GM23248 (cell line): ENCODE measurements at places on chromosomes 1 and 21. TPM values are rescaled to one million over a fixed set of nuclear protein-coding genes. Genes with fewer than 3 reads are reported as not detected.

DNA sequence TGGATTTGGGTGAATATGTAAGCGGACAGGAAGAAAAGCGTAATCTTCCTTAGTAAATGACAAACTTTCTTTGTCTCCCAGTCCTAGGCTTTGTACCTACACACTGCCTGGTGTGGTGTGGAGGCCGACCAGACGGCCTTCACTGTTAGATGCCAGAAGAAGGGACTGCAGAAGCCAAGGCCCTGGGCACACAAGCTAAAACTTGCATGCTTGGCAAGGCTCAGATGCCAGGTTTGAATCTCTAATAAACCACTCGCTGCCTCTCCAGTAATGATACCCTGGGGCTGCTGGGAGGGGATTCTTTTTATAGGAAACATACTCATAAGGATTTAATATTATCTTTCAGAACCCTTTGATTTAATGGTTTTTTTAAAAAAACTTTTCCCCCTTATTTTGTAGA lies 263.8 kb downstream of the PTPRC start:
- DNase-seq = no peak

DNA sequence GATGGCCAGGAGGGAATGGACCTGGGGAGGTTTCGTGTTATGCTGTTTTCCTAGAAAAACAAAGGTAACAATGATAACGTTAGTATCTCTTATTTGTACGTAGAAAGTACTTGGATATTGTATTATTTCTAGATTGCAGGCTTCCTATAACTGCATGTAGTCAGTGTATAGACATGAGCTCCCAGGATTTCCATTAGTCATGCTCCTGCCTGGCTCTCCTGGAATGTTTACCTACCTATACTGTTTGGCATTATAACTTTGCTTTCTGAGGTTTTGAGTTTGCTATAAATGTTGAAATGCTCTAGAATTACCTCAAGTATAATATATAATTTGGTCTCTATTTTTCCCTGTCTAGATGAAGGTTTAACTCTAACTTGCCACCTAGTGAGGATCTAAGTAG lies 66.1 kb downstream of the TTC3 start:
- DNase-seq = no peak

DNA sequence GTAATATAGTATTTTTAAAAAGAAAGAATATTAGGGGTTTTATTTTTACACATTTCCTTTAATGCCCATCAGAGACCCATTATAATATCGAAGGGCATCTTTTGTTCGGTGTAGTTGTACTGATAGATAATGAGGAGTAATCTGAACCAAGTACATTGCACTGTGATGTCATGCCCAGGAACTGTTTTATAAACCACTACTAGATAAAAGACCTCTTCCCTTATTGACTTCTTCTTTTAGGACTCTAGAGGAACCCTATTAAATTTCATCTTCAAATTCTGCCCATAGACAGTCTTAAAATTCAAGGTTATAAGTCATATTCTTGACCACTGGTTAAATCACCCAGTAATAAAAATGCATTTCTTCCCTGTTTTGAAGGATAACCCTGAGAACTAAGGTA lies 206.5 kb downstream of the NRIP1 start:
- DNase-seq = no peak

GRCh38 chr1:101137144-101138126 lies 99.4 kb upstream of the S1PR1 start:
- peak; percentile 82 for DNase-seq

- no peak for DNase-seq
These were observed 40.8 kb downstream of the DSTYK start for GRCh38 chr1:205170532-205171269.

DNA sequence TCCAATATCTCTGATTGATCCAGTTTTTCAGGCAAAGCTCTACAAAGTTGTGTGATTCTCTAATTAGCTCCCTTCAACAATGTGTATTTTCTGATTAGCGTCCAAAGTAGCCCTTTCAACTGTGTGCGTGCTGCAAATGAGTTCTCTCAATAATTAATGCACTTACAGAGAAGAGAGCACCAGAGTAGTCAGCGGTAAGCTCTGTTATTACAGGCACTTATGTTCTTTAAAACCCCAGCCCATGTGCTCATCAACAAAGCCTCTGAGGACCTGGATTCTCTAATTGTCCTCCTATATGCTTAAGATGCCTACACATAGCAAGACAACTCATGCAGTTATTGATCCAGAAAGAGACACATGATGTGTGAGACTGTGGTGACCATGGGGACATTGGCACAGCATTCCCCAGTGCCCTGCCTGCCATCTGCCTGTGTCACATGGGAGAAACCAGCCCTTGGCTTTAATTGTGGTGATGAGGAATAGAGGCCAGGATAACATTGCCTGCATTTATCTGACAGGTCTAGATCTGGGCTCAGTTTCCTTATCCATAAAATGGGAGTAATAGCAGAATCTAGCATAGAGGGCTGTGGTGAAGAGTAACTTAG lies 151.7 kb downstream of the PCP4 start:
- DNase-seq = no peak

- no peak for DNase-seq
These were observed 36.8 kb downstream of the RAB3GAP2 start for GRCh38 chr1:220235462-220235861.

GRCh38 chr1:46380508-46380907 lies 13.6 kb upstream of the FAAH start:
- no peak for DNase-seq

DNA sequence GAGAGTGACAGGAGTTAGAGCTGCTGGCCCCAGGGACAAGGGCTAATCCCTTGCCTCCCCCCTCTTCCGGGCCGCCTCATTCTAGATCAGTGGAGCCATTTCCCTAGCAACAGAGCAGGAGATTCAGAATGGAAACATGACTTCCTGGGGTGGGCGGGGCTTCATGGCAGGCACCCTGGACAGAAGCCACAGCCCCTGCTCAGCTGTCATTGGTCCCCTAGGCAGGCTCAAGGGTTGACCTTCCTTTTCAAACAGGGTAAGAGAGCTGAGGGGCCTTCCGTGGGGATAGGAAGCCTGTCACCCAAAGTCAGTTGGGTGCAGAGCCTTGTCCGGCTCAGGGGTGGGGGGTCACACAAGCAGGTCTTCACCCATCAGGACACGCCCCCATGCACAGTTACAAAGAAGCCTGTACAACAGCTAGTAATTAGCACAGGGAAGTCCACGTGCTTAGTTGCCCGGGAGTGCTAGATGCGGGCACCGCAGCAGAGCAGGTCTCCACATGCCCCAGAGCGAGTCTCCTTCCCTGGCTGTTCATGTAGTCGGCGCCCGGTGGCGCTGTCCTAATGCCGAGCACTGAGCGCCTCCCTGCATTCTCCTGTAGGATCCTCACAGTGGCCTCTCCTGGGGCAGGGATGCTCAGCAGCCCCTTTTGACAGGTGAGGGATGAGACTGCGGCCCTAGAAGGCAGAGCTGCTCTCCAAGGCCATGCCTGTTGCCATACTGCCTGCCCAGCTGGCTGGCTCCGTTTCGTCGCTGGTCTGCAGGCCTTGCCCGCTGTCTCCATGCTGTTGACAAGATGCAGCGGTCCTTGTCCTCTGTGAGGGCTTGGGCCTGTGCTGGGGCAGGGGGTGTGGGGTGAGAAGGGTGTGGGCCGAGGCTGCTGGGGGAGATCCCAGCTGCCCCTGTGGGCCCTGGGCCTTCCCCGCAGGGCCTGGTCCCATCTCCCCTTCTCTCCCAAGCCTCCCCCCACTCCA lies 5.1 kb downstream of the TMEM201 start:
- DNase-seq = peak; percentile 42

GRCh38 chr1:15799004-15799867 lies 8.2 kb downstream of the UQCRHL start:
- DNase-seq = peak; percentile 98

DNA sequence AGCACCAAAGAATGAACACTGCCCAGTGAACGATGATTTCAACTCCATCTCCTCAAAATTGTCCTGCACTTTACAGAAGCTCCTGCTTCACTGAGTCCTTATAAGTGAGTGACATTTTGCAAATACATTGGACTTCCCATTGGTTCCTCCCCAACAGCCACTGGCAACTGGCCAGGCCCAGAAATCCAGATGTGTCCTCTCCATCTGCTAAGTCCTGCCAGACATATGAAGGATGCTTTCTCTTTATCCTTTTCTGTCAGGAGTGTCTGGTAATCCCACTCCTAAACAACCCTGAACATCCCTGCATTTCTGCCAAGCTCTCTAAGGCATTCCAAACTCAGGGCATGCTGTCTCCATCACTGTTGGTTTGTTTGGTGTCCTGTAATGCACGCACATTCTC lies 271.8 kb downstream of the RRAGC start:
- DNase-seq = no peak

- no peak for DNase-seq
These were observed 34.5 kb downstream of the TMPRSS15 start for GRCh38 chr21:18369115-18369514.

GRCh38 chr1:203797948-203798655 lies 2.7 kb downstream of the ZBED6 start:
- peak; percentile 40 for DNase-seq

- DNase-seq = peak; percentile 85
These were observed 436 bp upstream of the TTLL7 start for GRCh38 chr1:83999316-83999819.

GRCh38 chr21:34690793-34691175 lies 22.0 kb downstream of the CLIC6 start:
- no peak for DNase-seq

GRCh38 chr1:167244244-167244643 lies 23.6 kb downstream of the POU2F1 start:
- DNase-seq = no peak

GRCh38 chr1:91684481-91685196 lies 184.0 kb downstream of the CDC7 start:
- peak; percentile 59 for DNase-seq

DNA sequence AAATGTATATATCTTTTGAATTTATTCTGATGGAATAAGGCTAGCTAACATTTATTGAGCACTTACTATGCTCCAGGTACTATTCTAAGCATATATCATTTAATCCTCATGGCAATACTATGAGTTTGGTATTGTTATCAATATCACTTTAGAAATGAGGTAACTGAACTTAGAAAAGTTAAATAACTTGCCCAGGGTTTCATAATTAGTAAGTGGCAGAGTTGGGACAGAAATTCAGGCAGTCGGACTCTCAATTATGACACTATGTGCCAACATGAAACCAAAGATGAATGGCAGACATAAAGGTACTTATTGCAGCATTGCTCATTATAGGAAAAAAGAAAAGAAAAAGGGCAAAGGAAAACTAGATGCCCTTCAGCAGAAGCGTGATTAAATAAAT lies 48.2 kb downstream of the RAB3GAP2 start:
- no peak for DNase-seq

DISP3 gene
- not detected in 2 replicates for polyA plus RNA-seq

NBPF9 gene
- polyA plus RNA-seq = 8.0 and 9.4 TPM in 2 replicates

SLC9C2 gene
- polyA plus RNA-seq = not detected in 2 replicates

ELAVL4 gene
- polyA plus RNA-seq = 0.13 and 0.18 TPM in 2 replicates

MSH4 gene
- polyA plus RNA-seq = 0.14 TPM in 1 of 2 replicates, not detected in the other

IQCC gene
- 1.7 and 2.2 TPM in 2 replicates for polyA plus RNA-seq
